Activated T-cell treated with anti-CD3 and anti-CD28 coated beads, Interleukin-2, amount 50 U/mL, for 4 hours (primary cell): ENCODE measurements at places on chromosomes 5 and 9.

DNA sequence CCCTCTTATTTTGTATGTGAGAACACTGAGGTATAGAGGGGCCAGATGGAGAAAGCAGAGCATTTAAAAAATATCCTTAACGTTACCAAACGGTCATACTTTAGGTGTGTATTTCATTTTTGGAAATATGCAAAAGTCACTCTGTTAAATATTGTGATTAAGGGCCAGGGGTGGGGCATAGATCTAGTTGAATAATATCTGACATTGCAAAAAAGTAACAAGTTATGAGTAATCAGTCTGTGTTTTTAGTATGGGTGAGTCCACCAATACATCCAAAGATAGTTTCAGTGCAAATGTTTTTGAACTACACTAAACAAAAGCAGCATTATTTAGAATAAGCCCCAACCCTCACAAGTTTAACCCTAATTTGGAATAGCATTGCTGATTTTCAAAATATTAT is 45.3 kb upstream of the CCDC112 start:
- no peak for DNase-seq

- DNase-seq = no peak
Measured at GRCh38 chr5:162786234-162786633, 651.2 kb upstream of the CCNG1 start.

DNA sequence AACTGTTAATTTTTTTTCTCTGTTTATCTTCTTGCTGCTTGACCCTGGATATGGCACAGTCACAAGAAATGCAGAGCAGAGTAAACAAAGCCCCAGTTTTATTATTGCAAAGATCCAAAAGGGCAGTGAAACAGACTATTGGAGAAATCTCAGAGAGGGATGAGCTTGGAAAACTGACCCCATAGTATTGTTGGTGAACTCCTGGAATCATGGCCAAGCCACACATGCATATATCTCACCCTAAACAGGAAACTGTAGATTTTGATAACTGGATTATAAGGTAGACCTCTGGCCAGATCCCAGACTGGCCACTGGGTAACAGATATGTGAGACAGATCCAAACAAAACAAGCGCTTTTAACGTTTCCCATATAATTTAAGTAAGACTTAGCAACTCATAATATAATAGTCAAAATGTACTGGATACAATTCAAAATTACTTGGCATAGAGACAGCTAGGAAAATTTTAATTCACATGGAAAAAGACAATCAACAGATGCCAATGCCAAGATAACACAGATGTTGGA is 263.5 kb upstream of the SEMA6A start:
- no peak for DNase-seq

DNA sequence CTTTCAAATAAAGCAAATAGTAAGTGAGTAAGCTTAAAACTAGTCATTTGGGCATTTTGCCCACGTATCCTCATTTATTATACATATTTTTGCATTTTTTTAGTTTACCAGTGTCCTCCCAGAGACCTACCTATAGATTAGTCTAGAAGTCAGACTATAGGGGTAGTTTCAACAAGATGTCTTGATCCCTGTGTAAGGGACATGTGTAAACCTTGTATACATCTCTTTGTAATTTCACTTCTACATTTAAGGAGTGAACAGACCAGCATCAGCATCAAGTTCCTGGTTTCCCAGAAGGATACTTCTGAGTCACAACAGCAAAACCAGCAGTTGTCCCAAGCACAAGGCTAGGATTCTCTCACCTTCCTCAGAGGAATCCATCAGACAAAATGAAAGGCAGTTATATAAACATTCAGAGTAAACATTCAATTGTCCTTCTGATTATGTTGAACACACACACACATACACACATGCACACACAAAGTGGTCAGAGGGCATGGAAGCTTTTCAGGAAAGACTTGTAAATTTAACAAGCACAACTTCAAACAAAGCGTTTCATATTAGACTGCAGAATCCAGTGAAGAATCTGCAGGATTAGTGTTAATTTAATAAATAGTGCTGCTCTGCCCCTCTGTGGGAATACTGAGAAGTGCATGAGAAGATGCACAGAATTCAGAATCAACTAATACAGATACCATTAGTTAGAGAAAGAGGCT is 55.4 kb downstream of the HINT1 start:
- DNase-seq = no peak

DNA sequence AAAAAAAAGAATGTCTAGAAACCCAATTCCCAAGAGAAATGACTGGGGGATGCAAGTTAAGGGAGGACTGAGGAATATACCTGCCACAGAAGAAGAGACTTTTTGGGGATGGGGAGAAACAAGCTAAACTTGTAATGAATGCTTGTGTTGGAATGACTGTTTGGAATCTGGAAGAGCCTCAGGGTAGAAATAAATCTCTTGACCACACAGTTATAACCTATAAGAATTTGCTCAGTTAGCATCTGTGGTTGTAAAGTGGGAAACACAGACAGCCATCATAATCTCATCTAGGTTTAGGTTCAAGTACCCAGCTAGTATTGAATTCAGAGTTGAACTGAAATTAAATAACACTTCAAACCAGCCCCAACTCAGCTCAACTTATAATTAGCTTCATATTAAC is 678.3 kb upstream of the CHD1 start:
- DNase-seq = no peak

DNA sequence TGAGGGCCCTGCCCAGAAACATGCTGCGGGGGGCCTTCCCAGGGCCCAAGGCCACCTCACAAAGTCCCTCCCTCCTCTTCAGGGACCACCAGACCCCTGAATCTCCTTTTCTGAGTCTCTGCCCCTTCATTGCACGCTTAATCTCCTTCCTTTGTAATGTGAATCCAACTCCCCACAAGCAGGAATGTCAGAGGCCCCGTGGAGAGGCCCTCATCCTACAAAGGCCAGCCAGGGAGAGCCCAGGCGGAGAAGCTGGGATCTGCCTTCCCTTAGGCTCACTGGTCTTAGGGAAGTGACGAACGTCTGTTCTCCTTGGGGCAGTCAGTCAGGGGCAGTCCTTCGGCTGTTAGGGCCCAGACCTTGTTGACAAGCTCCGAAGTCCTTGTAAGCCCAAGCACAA is 2.3 kb downstream of the SMIM33 start:
- no peak for DNase-seq

DNA sequence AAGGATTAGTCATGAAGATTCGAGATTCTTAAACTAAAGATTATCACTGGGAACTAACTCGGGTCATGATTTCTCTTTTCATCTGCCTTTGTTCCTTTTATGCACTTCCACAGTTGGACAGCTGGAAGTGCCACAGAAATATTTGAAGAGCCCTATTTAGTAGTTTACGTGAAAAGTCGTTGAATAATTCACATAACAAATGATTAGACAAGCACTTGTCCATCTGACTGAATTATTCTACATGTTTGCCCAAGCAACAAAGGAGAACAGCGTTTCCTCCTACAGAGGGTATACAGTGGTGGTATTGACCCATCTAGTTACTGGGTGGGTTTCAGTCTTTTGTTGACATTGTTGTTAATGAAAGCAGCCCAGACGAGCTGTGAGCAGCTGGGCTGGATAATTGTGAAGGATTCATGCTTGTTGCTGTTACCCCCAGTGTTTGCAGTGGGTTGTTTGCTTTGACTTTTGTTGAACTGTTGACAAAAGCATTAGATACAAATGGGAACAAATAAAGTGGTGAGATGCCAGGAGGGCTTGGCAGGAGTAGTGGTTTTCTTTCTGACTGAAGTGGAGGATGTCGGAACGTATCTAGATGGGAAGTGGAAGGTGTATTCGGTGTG is 96.2 kb downstream of the TLE4 start:
- DNase-seq = no peak

DNA sequence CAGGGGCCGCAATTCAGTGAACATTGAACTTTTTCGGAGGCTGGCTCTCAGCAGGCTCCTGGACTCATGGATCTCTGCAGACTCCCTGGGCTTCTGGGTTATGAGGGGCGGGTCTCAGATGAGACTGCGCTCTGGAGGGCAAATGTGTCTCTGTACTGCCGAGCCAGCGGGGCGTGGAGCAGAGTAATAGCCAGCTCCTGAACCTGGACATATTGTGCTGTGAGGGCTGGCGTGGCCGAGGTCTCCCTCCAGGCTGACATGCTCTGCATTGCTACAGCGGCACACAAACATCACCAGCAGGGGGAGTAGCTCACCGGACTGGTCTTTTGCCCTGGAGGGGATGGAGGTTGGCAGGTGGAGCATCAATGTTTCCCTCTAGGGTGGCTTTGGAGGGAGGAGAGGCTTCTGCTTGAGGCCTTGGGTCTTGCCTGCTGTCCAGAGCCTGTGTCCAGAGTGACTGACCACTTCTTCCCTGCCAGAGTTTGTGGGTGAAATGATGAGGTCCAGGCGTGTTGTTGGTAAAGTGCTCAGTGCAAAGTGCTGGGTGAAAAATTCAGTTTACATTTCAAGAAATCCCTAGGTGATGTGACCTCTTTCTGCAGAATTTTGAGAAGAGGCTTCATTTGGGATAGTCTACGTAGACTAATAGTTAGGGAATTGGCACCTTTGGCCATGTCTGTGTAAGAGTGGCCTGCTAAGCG is 10.9 kb upstream of the GADD45G start:
- peak; percentile 54 for DNase-seq

- no peak for DNase-seq
Measured at GRCh38 chr5:174553556-174553955, 170.8 kb upstream of the MSX2 start.

DNA sequence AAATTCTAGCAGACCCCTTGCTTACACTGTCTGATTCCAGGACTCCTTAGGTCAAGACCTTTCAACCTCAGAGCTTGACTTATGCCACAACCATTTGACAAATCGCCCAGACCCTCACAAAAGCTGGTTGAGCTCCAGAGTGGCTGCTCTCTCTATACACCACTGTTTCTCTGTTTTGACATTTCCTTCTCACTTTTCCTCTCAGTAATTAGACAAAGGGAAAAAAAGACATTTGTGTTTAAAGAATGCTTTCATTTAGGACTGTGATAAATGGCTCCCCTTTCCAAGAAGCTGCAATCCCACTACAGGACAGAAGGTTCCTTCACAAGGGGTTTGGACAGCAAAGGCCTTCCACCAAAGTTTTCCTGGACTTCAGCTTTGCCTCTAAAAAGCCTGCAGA is 601.3 kb downstream of the NR2F1-AS1 start:
- no peak for DNase-seq

DNA sequence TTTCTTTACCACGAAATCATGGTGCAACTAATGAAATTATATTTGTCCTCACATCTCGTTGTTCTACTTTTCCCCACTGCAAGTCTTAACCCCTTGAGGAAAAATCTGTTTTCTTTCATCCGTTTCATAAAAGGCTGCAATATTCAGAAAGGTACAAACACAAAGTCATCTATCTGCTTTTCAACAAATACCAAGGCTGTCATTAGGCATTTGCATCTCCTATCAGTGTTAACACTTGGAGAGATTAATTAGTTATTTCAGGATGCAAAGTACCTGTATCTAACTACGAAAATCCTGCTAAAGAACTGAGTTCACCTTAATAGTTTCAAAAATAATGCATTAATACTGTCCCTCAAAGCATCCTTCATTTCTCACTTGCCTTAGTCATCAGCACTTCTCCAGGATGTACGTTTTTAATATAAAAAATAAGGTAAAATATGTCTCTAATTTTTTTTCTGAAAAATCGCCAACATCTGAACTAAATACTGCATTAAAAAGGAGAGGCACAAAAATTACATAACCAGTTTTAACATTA is 1.8 kb downstream of the ARRDC3 start:
- DNase-seq = no peak

DNA sequence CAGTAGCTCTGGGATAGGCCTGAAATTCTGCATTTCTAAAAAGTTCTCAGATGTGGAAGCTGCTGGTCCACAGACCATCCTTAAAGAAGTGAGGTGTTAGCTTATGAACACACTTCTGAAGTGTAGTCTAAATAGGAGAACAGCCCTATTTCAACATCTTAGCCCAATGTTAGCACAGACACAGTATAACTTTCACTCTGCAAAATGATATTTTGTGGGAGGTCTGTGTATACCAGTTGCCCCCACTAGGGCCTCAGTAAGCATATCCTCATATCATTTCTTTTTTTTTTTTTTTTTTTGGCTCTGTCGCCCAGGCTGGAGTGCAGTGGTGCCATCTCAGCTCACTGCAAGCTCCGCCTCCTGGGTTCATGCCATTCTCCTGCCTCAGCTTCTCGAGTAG is 7.5 kb upstream of the HABP4 start:
- no peak for DNase-seq

DNA sequence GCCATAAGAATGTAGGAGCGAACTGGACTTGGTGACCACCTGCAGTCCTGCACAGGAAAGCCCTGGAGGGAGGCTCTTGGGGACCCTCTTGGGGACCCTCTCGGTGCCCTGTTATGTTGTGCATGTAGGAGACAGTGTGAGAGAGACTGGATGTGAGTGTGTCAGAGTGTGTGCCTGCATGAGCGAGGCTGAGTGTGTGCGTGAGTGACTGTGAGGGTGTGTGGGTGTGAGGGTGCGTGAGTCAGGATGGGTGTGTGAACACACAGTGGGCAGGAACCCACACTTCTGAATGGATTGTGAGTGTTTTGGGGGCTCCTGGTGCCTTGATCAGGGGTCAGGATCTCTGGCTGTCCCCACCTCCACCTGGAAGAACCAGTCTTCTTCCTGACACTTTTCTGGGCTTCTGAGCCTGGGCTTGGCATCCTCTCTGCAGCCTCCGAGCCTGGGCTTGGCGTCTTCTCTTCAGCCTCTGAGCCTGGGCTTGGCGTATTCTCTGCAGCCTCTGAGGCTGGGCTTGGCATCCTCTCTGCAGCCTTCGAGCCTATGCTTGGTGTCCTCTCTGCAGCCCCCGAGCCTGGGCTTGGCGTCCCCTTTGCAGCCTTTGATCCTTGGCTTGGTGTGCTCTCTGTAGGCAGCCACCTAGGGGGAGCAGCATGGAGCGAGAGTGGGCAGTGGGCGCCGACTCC is 25.6 kb upstream of the ANKRD33B start:
- no peak for DNase-seq

- no peak for DNase-seq
Measured at GRCh38 chr5:137179203-137179602, 319.9 kb downstream of the SPOCK1 start.

DNA sequence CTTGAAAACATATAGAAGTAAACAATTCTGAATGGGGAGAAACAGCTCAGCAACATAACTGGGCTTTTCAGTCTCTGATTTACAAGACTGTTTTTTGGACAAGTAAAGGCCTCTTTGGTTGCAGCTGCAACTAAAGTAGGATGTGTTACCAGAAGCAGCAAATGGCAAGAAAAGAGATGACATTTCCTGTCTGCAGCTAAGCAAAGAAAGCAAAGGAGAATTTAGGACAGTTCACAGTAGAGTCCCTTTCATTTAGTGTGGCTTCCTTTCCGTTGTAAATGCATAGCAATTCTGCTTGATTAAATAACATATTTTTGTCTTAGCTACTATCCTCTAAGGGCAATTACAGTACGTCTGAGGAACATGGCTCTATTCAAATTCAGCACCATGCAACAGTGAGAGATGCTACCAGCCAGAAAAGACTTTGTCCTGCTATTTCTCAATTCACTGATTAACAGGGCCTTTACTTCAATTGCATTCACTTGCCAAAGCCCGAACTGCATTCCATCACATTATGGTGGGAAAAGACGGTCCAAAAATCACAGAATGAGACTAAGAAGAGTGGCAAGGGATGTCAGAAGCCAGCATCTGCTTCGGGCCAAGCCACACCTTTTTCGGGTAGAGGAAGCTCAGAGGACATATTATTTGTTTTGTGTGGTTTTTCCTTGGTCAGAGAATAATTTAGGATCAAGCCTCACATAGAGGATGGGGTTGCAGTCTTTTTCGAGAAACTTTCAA is 107.7 kb downstream of the SEMA6A start:
- no peak for DNase-seq

GRCh38 chr9:15262581-15262980 is 44.4 kb downstream of the TTC39B start:
- DNase-seq = no peak
